ENCODE measurements at places on chromosomes 4 and X. TPM values are rescaled to one million over a fixed set of nuclear protein-coding genes. Genes with fewer than 3 reads are reported as not detected.

The ASMT gene
- not detected for total RNA-seq

The CD99 gene
- 107 TPM for total RNA-seq

The CITED1 gene
- 0.18 TPM for total RNA-seq

The F11 gene
- total RNA-seq = not detected

The MAGEA10 gene
- not detected for total RNA-seq

The ARL13A gene
- total RNA-seq = not detected

The KLHL4 gene
- total RNA-seq = 1.7 TPM

All from IMR-90 (cell line).